ENCODE measurements at places on chromosomes 3 and 15. TPM values are rescaled to one million over a fixed set of nuclear protein-coding genes. Genes with fewer than 3 reads are reported as not detected.

The BLM gene
- total RNA-seq: 2.6 TPM

The GATA2 gene
- total RNA-seq: 0.39 TPM

The WNT5A gene
- not detected for total RNA-seq

The DUSP7 gene
- total RNA-seq: 5.6 TPM

The CACNA1D gene
- not detected for total RNA-seq

The SLMAP gene
- 56.7 TPM for total RNA-seq

The PIGZ gene
- total RNA-seq: not detected

The ATP8B4 gene
- not detected for total RNA-seq

The ARNT2 gene
- not detected for total RNA-seq

The MUSTN1 gene
- total RNA-seq: 6.7 TPM

The ARPIN gene
- total RNA-seq: not detected

The NDUFB5 gene
- 21.0 TPM for total RNA-seq

The TM4SF1 gene
- total RNA-seq: not detected

The GASK1A gene
- total RNA-seq: not detected

The ECE2 gene
- total RNA-seq: not detected

The CFAP92 gene
- total RNA-seq: 0.60 TPM

The CCDC54 gene
- not detected for total RNA-seq

The THRB gene
- total RNA-seq: not detected

The NUP210 gene
- 82.6 TPM for total RNA-seq

The GPR62 gene
- total RNA-seq: not detected

The CRABP1 gene
- not detected for total RNA-seq

The LRRC2 gene
- 0.75 TPM for total RNA-seq

The SEMA3F gene
- 0.14 TPM for total RNA-seq

The SNRK gene
- 281 TPM for total RNA-seq

The MKRN3 gene
- total RNA-seq: 1.0 TPM

The SLC35A5 gene
- 6.1 TPM for total RNA-seq

The ALDH1A3 gene
- not detected for total RNA-seq

The LRRC15 gene
- total RNA-seq: not detected

The ALS2CL gene
- 6.8 TPM for total RNA-seq

The GOLGA8T gene
- not detected for total RNA-seq

The PCYT1A gene
- 47.9 TPM for total RNA-seq

The CLDN18 gene
- total RNA-seq: not detected

The UBE2E2 gene
- total RNA-seq: 14.2 TPM

The C3orf49 gene
- not detected for total RNA-seq

The SCN10A gene
- total RNA-seq: not detected

The WDR82 gene
- 117 TPM for total RNA-seq

The CISH gene
- total RNA-seq: 5.6 TPM

The SERPINI2 gene
- total RNA-seq: not detected

The RCN2 gene
- 29.7 TPM for total RNA-seq

All from CD8-positive, alpha-beta T cell (primary cell).